Esophagus squamous epithelium (tissue), 5 donors: ENCODE measurements at places on chromosomes 6 and 20. TPM values are rescaled to one million over a fixed set of nuclear protein-coding genes. Genes with fewer than 3 reads are reported as not detected.

GRCh38 chr6:166490671-166491500 lies 95.6 kb downstream of the RAMACL start:
- no peak overlapping the region for H3K4me3 ChIP-seq
- H3K4me1 ChIP-seq: no peaks in the 10 kb centered on the region
- H3K27me3 ChIP-seq: no peaks in the 10 kb centered on the region
- peaks cover 46% of the 10 kb centered on the region for H3K36me3 ChIP-seq
- H3K27ac ChIP-seq: no peak overlapping the region

The STMND1 gene
- total RNA-seq: not detected

GRCh38 chr6:109305028-109305427 lies 77.2 kb downstream of the CD164 start:
- H3K27ac ChIP-seq: no peak overlapping the region
- no peaks in the 10 kb centered on the region for H3K27me3 ChIP-seq
- H3K4me3 ChIP-seq: no peak overlapping the region
- no peaks in the 10 kb centered on the region for H3K36me3 ChIP-seq
- no peak for DNase-seq

- H3K4me3 ChIP-seq: no peak overlapping the region
Measured at GRCh38 chr20:1320902-1321653, 7.9 kb downstream of the SDCBP2 start.

- H3K36me3 ChIP-seq: no peaks in the 10 kb centered on the region
- H3K4me1 ChIP-seq: no peaks in the 10 kb centered on the region
- no peak overlapping the region for H3K4me3 ChIP-seq
- H3K27me3 ChIP-seq: no peaks in the 10 kb centered on the region
- H3K27ac ChIP-seq: peak overlapping the region; percentile 70
Measured at GRCh38 chr6:126077810-126078776, 91.8 kb downstream of the TRMT11 start.

The SLC22A7 gene
- total RNA-seq: not detected
